ENCODE measurements at places on chromosomes 12 and 14. TPM values are rescaled to one million over a fixed set of nuclear protein-coding genes. Genes with fewer than 3 reads are reported as not detected.

GRCh38 chr12:104752881-104753280 lies 205.2 kb downstream of the SLC41A2 start:
- no peaks in the 10 kb centered on the region for H3K27me3 ChIP-seq
- no peak overlapping the region for H3K4me3 ChIP-seq
- H3K27ac ChIP-seq: no peak overlapping the region
- no peak for DNase-seq
- H3K4me1 ChIP-seq: peaks cover 12% of the 10 kb centered on the region

- no peaks in the 10 kb centered on the region for H3K4me1 ChIP-seq
- H3K27me3 ChIP-seq: no peaks in the 10 kb centered on the region
- no peak overlapping the region for H3K27ac ChIP-seq
- no peak overlapping the region for H3K4me3 ChIP-seq
- no peak for DNase-seq
Measured at GRCh38 chr12:43284486-43285158, 267.4 kb downstream of the ADAMTS20 start.

DNA sequence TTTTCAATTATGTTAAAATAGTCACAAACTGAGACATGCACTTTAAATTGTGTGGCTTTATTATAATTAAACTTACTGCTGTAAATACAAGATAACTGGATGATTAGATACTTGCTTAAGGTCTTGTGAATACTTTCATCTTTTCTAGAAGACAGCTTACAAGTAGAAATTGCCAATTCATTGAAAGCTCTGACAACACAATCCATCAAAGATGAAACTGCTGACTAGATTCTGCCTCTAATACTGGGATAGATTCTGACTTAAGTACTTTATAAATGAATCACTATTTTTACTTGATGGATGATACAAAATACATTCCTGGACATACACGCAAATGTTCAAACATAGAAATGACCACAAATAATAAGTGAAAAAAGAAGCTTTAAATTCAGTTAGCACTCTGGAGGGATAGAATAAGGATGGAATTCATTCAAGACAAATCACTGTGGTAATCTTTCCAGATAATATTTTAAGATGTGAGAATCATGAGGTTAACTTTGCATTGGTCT lies 876.8 kb downstream of the RPS29 start:
- no peaks in the 10 kb centered on the region for H3K27me3 ChIP-seq
- H3K4me3 ChIP-seq: no peak overlapping the region
- H3K27ac ChIP-seq: no peak overlapping the region
- no peaks in the 10 kb centered on the region for H3K36me3 ChIP-seq

The TPH2 gene
- not detected for total RNA-seq

GRCh38 chr12:103244596-103244995 lies 251.2 kb downstream of the C12orf42 start:
- H3K27ac ChIP-seq: no peak overlapping the region
- no peak for DNase-seq
- H3K4me3 ChIP-seq: no peak overlapping the region

DNA sequence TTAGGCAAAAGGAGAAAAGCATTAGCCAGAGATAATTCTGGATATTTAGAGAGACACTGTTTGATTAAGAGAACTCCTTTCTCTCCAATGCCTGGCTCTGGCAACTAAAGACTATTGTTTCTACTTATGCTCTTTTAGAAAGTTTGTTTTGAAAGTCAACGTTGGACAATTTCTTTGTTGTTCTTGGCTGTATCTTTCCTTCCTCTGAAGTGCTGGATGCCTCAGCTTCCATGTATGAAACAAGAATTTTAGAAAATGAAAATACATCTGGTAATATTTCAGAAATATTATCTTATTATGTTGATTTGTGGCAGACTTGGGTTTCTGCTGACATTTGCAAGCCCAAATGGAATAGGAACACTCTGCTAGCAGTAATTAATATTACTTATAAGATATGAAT lies 382.6 kb downstream of the SNAPC1 start:
- H3K27me3 ChIP-seq: no peaks in the 10 kb centered on the region
- no peaks in the 10 kb centered on the region for H3K4me1 ChIP-seq
- H3K36me3 ChIP-seq: no peaks in the 10 kb centered on the region
- H3K4me3 ChIP-seq: no peak overlapping the region
- DNase-seq: no peak
- no peak overlapping the region for H3K27ac ChIP-seq

The PPM1A gene
- total RNA-seq: 55.3 TPM

GRCh38 chr14:55605793-55606192 lies 25.8 kb downstream of the KTN1 start:
- H3K27me3 ChIP-seq: no peaks in the 10 kb centered on the region
- no peaks in the 10 kb centered on the region for H3K36me3 ChIP-seq
- DNase-seq: no peak
- H3K4me3 ChIP-seq: no peak overlapping the region

GRCh38 chr14:68577802-68578541 lies 214.9 kb downstream of the ZFP36L1 start:
- H3K27ac ChIP-seq: no peak overlapping the region
- no peaks in the 10 kb centered on the region for H3K36me3 ChIP-seq
- no peak for DNase-seq
- H3K27me3 ChIP-seq: no peaks in the 10 kb centered on the region
- H3K4me1 ChIP-seq: no peaks in the 10 kb centered on the region
- H3K4me3 ChIP-seq: no peak overlapping the region

DNA sequence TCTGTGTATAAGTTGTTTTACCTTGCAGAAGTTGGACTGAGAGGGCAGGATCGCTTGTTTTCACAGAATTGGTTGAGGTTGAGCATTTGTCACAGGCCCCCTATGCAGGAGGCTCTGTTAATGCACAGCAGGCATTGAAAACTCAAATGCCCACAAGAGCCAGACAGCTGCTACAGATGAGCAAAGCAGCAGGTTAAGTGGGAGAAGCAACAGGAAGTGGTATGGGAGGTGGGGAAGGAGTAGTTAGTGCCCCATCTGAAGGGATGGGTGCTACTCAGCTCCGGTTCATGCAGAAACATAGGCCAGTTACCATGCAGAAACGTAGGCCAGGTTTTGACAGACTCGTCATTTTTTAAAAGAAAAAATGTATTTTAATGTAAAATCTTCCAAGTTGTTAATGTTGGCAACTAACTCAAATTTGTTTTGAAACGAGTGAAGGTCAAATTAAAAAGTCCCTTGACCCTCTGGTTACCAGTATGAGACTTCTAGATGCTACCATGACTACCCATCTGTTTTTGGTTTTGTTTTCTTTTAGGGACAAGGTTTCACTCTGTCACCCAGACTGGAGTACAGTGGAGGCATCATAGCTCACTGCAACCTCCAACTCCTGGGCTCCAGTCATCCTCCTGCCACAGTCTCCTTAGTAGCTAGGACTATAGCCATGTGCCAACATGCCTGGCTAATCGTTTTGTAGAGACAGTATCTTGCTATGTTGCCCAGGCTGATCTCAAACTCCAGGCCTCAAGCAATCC lies 84.7 kb upstream of the FRMD6 start:
- no peaks in the 10 kb centered on the region for H3K27me3 ChIP-seq
- H3K4me1 ChIP-seq: peaks cover 10% of the 10 kb centered on the region
- H3K4me3 ChIP-seq: no peak overlapping the region
- H3K36me3 ChIP-seq: no peaks in the 10 kb centered on the region
- DNase-seq: peak; percentile 0
- no peak overlapping the region for H3K27ac ChIP-seq

The CD69 gene
- 66.8 TPM for total RNA-seq

The HOXC6 gene
- total RNA-seq: not detected

DNA sequence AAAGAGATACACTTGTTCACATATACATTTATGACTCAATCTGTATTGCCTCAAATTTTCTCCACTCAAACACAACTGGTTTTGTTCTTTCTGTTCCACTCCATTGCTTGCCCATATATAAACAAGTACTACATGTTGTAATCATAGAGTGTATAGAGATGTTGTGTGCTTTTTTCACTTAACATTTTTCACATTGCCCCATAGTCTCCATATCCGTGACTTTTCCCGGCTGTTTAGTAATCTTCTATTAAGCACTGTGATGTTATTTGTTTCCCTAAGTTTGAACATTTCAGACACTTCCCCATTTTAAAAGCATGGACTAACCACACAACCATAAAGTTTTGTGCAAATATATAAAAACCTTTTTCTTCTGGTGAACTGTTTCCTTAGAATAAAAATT lies 45.5 kb upstream of the PTPRR start:
- no peaks in the 10 kb centered on the region for H3K4me1 ChIP-seq
- H3K27me3 ChIP-seq: no peaks in the 10 kb centered on the region
- no peak overlapping the region for H3K4me3 ChIP-seq
- no peaks in the 10 kb centered on the region for H3K36me3 ChIP-seq
- H3K27ac ChIP-seq: no peak overlapping the region

- H3K36me3 ChIP-seq: no peaks in the 10 kb centered on the region
- no peak overlapping the region for H3K27ac ChIP-seq
- DNase-seq: no peak
- no peaks in the 10 kb centered on the region for H3K4me1 ChIP-seq
- no peaks in the 10 kb centered on the region for H3K27me3 ChIP-seq
- H3K4me3 ChIP-seq: no peak overlapping the region
Measured at GRCh38 chr12:127556231-127556886, 710.6 kb upstream of the TMEM132C start.

GRCh38 chr12:82438356-82438755 lies 80.0 kb downstream of the METTL25 start:
- no peaks in the 10 kb centered on the region for H3K27me3 ChIP-seq
- no peak overlapping the region for H3K27ac ChIP-seq
- DNase-seq: no peak
- no peaks in the 10 kb centered on the region for H3K4me1 ChIP-seq
- H3K4me3 ChIP-seq: no peak overlapping the region

The ST8SIA1 gene
- 10.2 TPM for total RNA-seq

DNA sequence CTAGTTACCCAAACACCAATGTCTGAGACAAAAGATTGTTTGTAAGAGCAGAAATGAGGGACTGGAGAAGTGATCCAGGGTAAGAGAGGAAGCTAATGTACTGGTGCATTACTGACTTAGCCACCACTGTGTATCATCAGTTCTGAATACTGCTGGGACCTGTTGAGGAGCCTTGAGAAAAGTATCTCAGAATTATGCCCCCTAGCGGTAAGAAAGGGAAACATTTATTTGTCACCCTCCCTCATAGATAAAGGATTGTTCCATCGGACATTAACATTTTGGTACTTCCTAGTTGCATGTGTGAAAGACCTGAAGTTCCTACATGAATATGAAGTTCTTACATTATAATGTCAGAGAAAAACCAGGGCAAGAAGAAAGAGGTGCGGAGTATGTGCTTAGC lies 612.5 kb downstream of the FSCB start:
- H3K4me1 ChIP-seq: no peaks in the 10 kb centered on the region
- H3K27ac ChIP-seq: no peak overlapping the region
- no peak for DNase-seq
- no peaks in the 10 kb centered on the region for H3K36me3 ChIP-seq
- H3K27me3 ChIP-seq: no peaks in the 10 kb centered on the region
- no peak overlapping the region for H3K4me3 ChIP-seq

DNA sequence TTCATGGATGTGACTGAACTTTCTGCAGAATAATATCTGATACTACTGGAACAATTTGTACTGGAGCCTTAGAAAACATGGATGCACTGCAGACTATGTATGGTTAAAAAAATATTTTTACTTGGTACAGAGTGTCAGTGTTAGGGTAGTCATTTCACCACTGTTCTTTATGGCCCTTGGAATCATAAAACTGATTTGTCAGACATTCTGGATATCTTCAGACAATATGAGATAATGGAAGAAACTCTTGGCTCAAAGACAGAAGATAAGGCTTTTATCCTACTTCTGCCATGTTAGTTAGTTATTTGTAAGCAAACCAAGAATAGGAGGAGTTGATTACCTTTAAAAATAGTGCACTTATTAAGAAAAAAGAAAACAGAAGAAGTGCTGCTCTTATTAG lies 209.4 kb downstream of the LRIG3 start:
- H3K27me3 ChIP-seq: no peaks in the 10 kb centered on the region
- no peak for DNase-seq
- no peaks in the 10 kb centered on the region for H3K4me1 ChIP-seq
- no peaks in the 10 kb centered on the region for H3K36me3 ChIP-seq

GRCh38 chr12:62606654-62607053 lies 140.0 kb downstream of the MON2 start:
- H3K36me3 ChIP-seq: no peaks in the 10 kb centered on the region
- H3K4me1 ChIP-seq: peaks cover 26% of the 10 kb centered on the region
- no peak overlapping the region for H3K4me3 ChIP-seq
- no peak overlapping the region for H3K27ac ChIP-seq
- H3K27me3 ChIP-seq: no peaks in the 10 kb centered on the region

DNA sequence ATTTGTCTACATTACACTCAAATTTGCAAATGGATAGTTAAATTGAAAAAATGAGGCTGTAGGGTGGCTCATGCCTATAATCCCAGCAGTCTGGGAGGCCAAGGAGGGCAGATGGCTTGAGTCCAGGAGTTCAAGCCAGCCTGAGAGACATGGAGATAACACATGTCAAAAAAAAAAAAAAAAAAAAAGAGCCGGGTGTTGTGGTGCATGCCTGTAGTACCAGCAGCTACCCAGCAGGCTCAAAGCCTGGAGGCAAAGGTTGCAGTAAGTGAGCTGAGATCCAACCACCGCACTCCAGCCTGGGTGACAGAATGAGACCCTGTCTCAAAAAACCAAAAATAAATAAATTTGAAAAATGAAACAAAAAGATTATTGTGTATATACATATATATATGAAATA lies 119.9 kb upstream of the MGAT4C start:
- H3K27ac ChIP-seq: no peak overlapping the region
- H3K27me3 ChIP-seq: no peaks in the 10 kb centered on the region
- no peak for DNase-seq
- no peak overlapping the region for H3K4me3 ChIP-seq
- no peaks in the 10 kb centered on the region for H3K4me1 ChIP-seq

DNA sequence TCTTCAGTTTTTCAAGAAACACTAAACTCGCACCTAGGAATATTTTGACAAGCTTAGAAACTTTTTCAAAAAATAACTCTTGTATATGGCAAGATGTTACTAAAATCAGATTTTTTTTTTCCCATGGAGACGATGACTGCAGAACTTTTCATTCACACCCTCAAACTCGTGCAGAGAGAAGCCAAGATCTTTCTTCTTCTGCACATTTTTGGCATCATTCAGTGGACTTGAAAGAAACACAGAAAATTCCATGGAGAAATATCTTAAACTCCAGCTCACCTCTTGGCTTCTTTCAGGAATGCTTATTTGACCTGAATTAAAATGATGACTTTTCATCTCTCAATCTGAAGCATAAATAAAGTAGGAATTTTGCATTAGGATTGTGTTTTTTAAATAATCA lies 919.4 kb downstream of the NRXN3 start:
- no peaks in the 10 kb centered on the region for H3K36me3 ChIP-seq
- H3K27me3 ChIP-seq: no peaks in the 10 kb centered on the region
- H3K4me3 ChIP-seq: no peak overlapping the region
- H3K27ac ChIP-seq: no peak overlapping the region
- DNase-seq: no peak
